NCI-H1930 (cell line): ENCODE measurements at places on chromosomes 4 and X.

DNA sequence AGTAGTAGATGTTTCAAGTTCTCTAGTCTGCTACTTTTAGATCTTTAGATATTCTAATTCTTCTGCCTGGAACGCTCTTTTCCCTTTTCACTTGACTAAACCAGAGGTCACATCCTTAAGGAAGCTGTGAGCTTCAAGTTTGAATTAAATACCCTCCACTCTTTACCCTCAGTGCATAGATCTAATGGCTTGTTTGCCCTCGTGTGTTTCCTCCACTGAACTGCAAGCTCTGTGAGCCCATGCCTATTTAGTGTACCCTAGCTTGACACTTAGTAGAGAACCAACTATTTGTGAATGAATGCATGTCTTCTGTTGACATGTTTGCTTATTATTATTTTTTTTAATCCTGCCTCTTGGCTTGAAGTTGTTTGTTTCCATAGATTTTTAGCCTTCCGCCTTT lies 138.3 kb downstream of the PDE5A start:
- no peak for DNase-seq

DNA sequence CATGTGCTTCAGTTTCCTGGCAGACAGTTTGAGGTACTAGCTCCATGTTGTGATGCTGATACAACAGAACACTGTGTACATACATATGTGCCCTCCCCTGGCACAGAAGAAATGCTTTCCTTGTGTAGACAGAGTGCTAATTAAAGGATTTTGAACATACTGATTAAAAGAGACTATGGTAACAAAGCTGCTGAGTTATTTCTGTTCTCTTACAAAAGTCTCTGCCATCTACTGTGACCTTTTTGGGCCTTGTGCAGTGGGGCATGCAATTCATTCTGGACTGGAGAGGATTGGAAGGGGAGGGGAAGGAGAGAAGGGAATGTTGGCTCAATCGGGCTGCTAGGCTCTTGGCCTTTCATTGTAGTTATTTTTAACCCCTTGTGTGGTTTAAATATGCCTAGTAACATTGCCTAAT lies 6.0 kb downstream of the PDLIM5 start:
- DNase-seq: no peak

- no peak for DNase-seq
These were observed 203.4 kb downstream of the CHIC1 start for GRCh38 chrX:73766431-73766795.

DNA sequence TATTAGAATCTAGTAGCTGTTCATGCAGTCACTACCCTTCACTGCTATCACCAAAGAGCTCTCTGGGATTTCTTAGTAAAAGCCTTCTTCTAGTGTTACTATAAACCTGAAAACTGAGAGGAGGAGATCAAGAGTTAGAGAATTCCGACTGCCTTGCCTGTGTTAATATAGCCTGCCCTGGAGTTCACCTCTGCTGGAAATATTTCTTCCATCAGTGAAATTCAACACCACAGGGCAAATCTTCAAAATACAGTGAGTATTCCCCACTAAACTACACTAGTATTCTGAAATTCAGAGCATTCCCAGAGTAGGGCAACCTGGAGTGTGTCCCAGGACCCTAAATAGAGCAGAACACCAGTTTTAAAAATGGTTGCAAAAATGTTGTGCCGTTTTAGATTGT lies 301.1 kb downstream of the ARHGAP24 start:
- no peak for DNase-seq

DNA sequence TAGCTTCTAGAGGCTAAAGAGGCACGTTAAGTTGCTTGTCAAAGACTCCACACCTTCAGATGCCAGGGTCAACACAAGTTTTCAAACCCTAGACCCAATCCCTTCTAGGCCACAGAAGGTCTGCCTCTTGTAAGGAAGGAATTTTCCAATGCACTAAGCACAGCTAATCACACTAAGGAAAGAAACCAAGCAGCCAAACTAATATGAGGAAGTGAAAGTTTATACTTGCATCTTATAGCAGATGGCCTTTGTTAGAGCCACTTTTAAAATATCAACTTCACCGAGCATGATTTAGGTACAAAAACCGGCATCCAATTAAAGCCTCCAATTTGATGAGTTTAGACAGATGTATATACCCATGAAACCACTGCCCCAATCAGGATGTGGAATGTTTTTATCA lies 9.9 kb downstream of the FHL1 start:
- no peak for DNase-seq

- DNase-seq: no peak
These were observed 707 bp upstream of the UNC5C start for GRCh38 chr4:95549246-95550114.

- DNase-seq: no peak
These were observed 36.3 kb upstream of the TBC1D14 start for GRCh38 chr4:6873291-6873690.

GRCh38 chr4:113825272-113825671 lies 63.7 kb upstream of the CAMK2D start:
- DNase-seq: no peak

- no peak for DNase-seq
These were observed 57.3 kb downstream of the ABCG2 start for GRCh38 chr4:88101165-88101564.

GRCh38 chr4:177163532-177163931 lies 146.1 kb upstream of the NEIL3 start:
- DNase-seq: no peak

- no peak for DNase-seq
These were observed 78.7 kb upstream of the DCLK2 start for GRCh38 chr4:149999485-150000074.

- no peak for DNase-seq
These were observed 65.7 kb downstream of the CLCN5 start for GRCh38 chrX:49988143-49988542.

- no peak for DNase-seq
These were observed 105.5 kb downstream of the TMEM164 start for GRCh38 chrX:110108381-110108821.

- no peak for DNase-seq
These were observed 51.0 kb upstream of the ENPP6 start for GRCh38 chr4:184268584-184269160.

- no peak for DNase-seq
These were observed 165.0 kb downstream of the FMR1NB start for GRCh38 chrX:148146121-148146520.

DNA sequence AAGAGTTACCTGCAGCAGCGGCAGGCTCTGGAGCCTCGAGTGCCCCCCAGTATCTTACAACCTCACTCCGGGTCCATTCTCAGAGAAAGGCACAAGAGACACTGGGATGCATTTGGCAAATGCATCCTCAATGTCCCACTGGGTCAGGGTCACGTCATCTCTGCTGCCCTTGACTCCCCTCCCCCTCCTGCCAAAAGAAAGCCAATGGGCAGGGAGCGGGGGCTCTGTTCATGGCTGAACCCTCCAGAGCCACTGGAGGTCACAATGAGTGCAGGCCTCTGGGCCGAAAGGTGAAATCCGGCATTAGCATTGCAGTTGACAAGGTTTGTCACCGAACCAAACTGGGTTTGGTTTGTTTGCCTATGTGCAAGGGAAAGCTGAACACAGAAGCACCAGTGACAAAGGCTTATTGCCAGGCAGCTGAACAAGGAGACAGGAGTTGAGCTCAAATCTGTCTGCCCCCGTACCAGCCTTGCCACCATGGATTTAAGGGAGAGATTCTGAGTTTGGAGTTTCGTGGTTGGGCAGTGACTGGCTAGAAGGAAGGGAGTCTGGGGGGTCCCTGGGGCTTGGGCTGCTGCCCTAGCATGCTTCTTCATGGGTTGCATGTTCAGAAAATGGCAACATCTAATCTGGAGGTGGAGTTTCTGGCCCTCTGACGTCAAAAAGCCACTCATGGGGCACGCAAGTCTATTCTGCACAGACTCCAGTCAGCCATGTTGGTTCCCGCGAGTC lies 64.3 kb downstream of the HTRA3 start:
- no peak for DNase-seq

DNA sequence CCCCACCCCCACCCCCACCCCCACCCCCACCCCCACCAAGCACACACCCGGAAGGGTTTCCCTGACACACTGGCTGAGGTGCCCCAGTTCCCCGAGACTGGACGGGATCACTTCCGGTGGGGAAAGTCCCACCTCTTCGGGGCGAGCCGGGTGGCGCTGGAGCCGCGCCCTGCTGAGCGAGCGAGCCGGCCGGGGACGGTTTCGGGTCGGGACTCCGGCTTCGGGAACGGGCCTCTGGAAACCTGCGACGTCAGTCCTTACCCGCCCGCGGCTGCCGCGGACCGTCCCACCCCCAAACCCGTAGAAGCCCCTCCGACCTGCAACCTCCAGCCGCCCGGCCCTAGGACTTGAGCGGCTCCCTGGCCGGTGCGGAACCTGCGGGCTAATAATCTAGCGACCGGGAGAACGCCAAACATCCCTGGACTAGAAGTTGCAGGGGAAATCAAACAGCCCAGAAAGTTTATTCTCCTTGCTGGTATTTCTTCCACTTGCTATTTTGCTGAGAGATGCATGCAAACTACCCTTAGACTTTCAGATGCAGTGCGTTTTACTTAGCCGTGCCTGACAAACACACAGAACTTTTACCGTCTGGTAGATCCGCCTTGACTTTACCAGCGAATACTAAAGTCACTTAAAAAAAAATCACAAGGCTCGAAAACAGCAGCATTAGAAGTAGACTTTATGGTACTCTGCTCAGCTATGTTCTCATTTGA lies 991 bp downstream of the RAP2C start:
- peak; percentile 62 for DNase-seq

- no peak for DNase-seq
These were observed 80.5 kb downstream of the PRDM5 start for GRCh38 chr4:120842031-120842430.

DNA sequence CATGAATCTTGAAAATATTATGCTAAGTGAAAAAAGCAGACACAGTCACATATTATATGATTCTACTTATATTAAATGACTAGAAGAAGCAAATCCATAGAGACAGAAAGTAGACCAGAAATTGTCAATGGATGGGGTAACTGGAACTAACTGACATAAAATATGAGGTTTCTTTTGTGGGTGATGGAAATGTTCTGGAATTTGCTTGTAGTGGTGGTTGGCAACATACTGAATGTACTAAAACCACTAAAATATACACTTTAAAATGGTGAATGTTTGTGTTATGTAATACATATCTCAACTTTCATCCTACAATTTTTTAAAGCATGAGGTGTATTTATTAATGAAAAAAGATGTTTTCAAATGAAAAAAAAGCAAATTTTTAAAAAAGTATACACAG lies 14.7 kb downstream of the CNOT6L start:
- DNase-seq: no peak

- DNase-seq: no peak
These were observed 252.4 kb upstream of the FAT4 start for GRCh38 chr4:125062115-125063050.

DNA sequence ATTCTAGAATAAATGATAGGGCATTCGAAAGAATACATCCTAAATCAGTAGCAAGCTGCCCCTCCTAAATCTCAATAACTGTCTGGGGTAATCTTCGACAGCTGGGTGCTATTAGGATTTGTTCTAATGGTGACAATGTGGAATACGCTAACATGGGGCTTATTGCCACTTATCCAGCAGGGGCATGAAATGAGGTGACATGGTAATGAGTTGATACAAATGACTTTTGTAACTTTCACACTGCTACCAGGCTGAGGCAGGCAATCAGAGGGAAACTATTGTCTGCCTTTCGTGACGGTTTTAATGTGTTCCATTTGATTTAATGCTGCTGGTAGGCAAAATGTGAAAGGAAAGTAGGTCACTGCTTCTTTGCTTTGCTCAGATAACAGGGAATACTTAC lies 1047.4 kb upstream of the PABPC4L start:
- peak; percentile 14 for DNase-seq

- DNase-seq: no peak
These were observed 257.2 kb downstream of the FBXW7 start for GRCh38 chr4:152278505-152279233.

DNA sequence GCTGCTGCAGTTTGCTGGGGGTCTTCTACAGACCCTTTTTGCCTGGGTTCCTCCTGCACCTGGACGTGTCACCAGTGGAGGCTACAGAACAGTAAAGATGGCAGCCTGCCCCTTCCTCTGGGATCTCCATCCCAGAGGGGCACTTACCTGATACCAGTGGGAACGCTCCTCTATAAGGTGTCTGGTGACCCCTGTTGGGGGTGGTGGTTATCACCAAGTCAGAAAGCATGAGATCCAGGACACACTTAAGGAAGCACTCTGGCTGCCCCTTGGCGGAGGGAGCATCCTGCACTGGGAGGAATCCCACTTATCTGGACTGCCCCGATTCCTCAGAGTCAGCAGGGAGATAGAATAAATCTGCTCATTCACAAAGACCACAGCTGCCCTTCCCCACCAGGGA lies 218.9 kb upstream of the GALNTL6 start:
- no peak for DNase-seq

GRCh38 chrX:53128097-53128749 lies 34.3 kb downstream of the KANTR start:
- DNase-seq: no peak

DNA sequence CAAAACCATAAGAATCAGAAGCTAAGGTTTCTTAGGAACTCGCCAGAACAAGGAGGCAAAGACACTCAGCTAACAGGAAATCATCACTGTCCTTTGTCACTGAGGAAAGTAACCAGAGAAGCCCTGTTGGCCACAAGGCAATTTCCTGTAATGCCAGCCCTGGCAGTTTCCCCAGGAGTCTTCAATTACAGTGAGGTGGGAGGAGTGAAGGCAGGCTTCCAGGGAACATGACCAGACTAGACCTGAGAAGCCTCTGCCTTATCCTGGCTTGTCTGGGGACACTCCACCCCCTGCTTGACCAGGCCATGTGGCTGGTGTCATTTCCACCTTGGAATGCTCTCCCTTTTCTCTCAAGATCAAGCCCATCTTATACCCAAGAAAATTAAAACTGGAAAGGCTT lies 125.3 kb downstream of the COL4A6 start:
- DNase-seq: peak; percentile 6

DNA sequence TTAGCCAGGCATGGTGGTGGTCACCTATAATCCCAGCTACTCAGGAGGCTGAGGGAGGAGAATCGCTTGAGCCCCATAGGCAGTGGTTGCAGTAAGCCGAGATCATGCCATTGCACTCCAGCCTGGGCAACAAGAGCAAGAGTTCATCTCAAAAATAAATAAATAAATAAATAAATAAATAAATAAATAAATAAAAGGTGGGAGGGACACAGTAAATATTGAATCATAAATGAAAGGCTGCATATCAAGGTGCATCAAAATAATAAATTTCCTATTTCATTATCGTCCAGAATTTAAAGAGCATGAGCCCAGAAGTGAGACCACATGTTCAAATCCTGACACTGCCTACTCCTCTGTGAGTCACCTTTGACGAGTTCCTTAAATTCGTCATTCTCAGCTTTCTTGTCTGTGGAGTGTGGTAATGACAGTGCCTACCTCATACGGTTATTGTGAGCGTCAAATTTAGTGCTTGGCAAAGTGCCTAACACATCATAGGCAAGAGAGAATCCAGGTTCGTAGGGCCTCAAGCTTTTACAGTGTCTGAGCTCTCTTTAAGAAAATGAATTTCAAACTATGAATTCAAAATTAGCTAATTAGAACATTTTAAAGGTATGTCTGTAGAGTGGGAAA lies 49.9 kb downstream of the IL15 start:
- DNase-seq: no peak

- DNase-seq: no peak
These were observed 170.2 kb downstream of the CBR4 start for GRCh38 chr4:168839758-168840391.
